Body of pancreas (tissue), 4 donors: ENCODE measurements at places on chromosomes 7 and 10.

GRCh38 chr7:152925412-152926147 lies 166.0 kb downstream of the ACTR3B start:
- H3K36me3 ChIP-seq: no peaks in the 10 kb centered on the region
- H3K4me1 ChIP-seq: peaks cover 14% of the 10 kb centered on the region
- no peak overlapping the region for H3K27ac ChIP-seq
- no peaks in the 10 kb centered on the region for H3K27me3 ChIP-seq
- H3K4me3 ChIP-seq: peak overlapping the region; percentile 18

DNA sequence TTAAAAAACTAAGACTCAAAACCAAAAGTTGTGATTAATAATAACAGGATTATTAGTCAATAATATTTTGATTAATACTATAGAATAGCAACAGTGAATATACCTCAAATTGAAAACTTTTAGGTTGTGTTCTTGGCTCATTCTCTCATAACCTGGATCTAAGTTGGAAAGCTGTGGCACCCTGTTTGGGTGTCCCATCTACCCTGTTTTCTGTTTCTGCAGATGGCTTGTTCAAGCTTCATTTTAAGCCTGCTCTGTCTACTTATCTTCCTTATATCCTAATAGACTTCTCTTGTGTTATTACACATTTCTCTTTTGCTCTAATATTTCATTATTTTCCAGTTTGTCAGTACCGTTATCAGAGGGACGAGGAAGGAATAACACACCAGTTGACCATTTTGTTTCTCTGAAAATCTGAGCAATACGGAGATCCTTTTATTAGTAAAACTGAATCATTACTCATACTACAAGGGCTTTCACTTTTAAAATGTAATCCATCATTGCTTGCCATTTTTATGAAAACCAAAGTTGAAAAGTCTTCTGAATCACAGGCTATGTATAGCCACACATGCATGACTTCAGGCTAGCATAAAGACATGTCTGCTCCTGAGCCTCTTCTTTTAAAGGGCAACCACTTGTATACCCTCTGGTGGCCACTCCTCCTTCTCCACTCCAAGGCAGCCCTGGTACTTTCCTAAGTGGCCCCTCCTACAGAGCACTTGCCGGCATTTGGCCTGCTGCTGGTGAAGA lies 22.3 kb downstream of the COX15 start:
- no peak overlapping the region for H3K27ac ChIP-seq
- no peaks in the 10 kb centered on the region for H3K27me3 ChIP-seq
- DNase-seq: no peak
- no peaks in the 10 kb centered on the region for H3K4me1 ChIP-seq
- H3K4me3 ChIP-seq: no peak overlapping the region

DNA sequence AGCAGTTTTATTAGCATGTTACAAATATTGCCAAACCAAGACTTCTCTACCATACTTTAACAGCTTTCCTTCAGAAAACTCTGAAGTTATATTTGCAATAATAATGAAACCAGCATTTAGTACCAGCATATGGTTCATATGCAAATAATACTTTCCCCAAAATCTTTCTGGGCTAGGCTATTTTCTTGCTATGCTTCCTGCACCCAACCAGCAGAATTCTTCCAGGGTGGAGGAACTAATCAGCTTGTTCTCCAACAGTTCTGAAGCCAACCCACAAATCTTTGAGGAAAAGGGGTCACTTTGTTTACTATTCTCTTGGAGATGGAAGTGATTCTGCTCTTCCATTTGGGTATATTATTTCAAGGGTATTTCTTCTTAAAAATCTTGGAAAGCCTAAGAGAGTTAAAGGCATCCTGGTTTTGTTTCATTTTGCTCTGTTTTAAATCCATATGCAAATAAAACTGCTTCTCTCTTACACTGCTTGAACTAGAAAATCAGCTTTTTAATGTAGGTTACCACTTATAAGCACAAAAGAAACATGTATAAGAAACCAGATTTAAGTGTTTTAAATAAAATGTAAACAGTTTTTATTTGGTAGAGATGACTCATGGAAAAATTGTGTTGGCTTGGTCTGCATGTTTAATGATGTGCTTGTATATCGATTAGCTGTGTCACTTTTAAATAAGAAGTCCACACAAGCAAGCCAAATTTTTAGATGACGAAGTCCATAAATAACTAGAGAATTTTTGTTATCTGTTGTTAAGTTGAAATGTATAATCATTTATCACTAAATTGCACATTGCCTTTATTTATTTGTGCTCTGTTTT lies 103.7 kb downstream of the HECTD2 start:
- peaks cover 25% of the 10 kb centered on the region for H3K4me1 ChIP-seq
- H3K27ac ChIP-seq: no peak overlapping the region
- H3K36me3 ChIP-seq: no peaks in the 10 kb centered on the region
- H3K4me3 ChIP-seq: no peak overlapping the region
- H3K27me3 ChIP-seq: no peaks in the 10 kb centered on the region

DNA sequence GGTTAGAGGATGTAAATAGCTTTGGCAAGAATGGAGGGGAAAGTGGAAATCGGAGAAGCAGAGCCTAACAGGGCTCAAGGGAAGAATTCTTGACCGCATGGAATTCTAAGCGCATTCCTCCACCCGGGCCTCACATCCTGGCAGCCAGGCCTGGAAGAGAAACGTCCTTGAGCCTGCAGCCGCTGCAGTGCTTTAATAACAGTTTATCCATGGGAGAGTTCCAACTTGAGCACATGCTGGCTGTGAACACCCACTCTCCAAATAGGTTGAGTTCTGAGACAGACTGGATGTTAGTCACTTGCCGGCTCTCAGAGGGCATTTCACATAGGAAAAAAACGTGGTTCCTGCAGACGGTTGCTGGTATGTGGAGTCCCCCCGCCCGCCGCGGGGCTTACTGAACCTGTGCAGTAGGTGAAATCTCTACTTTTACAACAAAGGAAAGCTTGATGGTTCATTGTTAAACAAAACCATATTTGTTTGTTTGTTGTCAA lies 61.4 kb upstream of the STEAP1B start:
- H3K27me3 ChIP-seq: no peaks in the 10 kb centered on the region
- DNase-seq: peak; percentile 81
- no peaks in the 10 kb centered on the region for H3K36me3 ChIP-seq

DNA sequence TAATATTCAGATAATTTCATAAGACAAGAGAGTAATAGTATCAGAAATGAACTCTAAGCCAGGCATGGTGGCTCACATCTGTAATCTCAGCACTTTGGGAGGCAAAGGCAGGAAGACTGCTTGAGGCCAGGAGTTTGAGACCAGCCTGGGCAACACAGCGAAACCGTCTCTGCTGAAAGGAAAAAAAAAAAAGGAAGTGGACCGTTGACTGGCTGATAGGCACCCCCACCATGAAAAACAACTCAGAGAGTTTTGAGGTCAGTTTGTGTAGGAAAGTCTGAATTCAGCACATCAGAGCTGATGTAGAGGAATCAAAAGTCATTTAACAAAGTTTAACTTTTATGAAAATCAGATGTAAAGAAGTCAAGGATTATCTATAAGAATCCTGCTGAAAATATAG lies 63.2 kb upstream of the AMPH start:
- H3K27me3 ChIP-seq: no peaks in the 10 kb centered on the region
- DNase-seq: no peak
- no peak overlapping the region for H3K27ac ChIP-seq
- no peak overlapping the region for H3K4me3 ChIP-seq
